Thymus (tissue), 14 donors: ENCODE measurements at places on chromosomes 7 and 10. TPM values are rescaled to one million over a fixed set of nuclear protein-coding genes. Genes with fewer than 3 reads are reported as not detected.

Gene HOXA9
- total RNA-seq: 1.5 TPM

Gene CCNY
- total RNA-seq: 27.6 TPM

GRCh38 chr7:12951397-12951801 is 264.0 kb downstream of the ARL4A start:
- no peak for DNase-seq

GRCh38 chr10:114718374-114718773 is 60.3 kb upstream of the ABLIM1 start:
- no peak for DNase-seq

GRCh38 chr10:103545366-103545765 is 51.9 kb downstream of the NEURL1 start:
- DNase-seq: no peak

GRCh38 chr7:117178600-117178999 is 144.3 kb downstream of the WNT2 start:
- no peak for DNase-seq

DNA sequence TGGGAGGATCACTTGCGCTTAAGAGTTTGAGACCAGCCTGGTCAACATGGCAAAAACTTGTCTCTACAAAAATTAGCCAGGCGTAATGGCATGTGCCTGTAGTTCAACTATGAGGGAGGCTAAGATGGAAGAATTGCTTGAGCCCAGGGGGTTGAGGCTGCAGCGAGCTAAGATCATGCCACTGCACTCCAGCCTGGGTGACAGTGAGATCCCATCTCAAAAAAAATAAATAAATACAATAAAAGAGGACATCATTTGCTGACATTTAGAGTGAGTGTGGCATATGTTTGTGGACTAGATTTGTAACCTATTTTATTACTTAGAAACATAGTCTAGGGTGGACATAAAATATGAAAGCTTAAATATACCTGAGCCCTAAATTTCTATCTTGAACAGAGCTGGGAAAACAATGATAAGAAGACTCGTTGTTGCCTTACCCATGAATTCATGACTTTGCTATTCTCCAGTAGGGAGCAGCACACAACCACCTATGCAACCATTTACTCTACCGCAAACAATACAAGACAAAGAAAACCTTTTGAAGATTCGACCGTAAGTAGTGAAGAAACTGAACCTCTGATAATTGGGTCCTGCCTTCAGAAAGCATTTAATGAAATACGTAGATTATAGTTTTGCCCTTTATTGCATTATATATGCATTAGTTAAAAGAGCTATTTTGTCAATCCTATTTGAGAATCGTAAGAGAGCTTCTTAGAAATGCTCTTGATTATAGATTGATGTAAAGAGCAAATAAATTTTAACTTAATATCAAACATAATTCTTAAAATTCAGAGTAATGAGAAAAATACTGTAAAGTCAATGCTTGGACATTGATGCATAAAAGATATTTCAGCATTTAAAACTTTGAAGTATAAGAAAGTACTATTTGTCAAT is 83.5 kb downstream of the GNAT3 start:
- no peak for DNase-seq

- DNase-seq: no peak
Observed at GRCh38 chr7:84271543-84271942, 77.0 kb upstream of the SEMA3A start.

GRCh38 chr10:110006358-110007160 is 1.2 kb upstream of the ADD3 start:
- no peak for DNase-seq

GRCh38 chr7:80643336-80643915 is 5.0 kb downstream of the CD36 start:
- no peak for DNase-seq
